Bronchial smooth muscle cell (primary cell): ENCODE measurements at places on chromosomes 16 and 17. TPM values are rescaled to one million over a fixed set of nuclear protein-coding genes. Genes with fewer than 3 reads are reported as not detected.

SHBG gene
- 0.26 and 0.47 TPM in 2 replicates for total RNA-seq

EPX gene
- not detected in 2 replicates for total RNA-seq

TP53TG3C gene
- total RNA-seq: not detected in 2 replicates

CLEC3A gene
- total RNA-seq: not detected in 2 replicates

TMC8 gene
- total RNA-seq: not detected in 2 replicates

SYT17 gene
- 0.09 and 0.47 TPM in 2 replicates for total RNA-seq

KRT222 gene
- under 0.01 TPM in 1 of 2 replicates, not detected in the other for total RNA-seq

KRTAP4-12 gene
- total RNA-seq: not detected in 2 replicates
